Ovary (tissue), 10 donors: ENCODE measurements at places on chromosomes 1 and 21. TPM values are rescaled to one million over a fixed set of nuclear protein-coding genes. Genes with fewer than 3 reads are reported as not detected.

DNA sequence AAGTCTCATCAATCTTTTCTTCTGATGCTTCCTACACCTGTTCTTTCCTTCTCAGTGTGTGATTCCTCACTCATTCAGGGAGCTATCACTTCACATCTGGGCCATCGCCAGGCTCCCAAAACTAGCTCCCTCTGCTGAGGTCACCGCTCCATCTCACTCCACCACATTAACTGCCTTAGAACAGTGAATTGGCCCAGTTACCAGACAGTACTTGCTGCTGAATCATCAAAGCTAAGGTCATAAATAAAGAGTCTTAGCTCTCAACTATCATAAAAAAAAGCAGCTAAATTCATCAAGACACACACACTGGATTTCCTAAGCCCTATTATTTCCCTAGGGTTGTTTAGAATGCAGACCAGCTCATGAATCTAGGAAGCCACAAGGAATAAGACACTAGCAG is 18.8 kb upstream of the SRM start:
- no peaks in the 10 kb centered on the region for H3K4me1 ChIP-seq
- no peak overlapping the region for H3K27ac ChIP-seq
- no peaks in the 10 kb centered on the region for H3K27me3 ChIP-seq
- no peak overlapping the region for H3K4me3 ChIP-seq
- no peaks in the 10 kb centered on the region for H3K36me3 ChIP-seq

Gene CRP
- 0.96 TPM for total RNA-seq

DNA sequence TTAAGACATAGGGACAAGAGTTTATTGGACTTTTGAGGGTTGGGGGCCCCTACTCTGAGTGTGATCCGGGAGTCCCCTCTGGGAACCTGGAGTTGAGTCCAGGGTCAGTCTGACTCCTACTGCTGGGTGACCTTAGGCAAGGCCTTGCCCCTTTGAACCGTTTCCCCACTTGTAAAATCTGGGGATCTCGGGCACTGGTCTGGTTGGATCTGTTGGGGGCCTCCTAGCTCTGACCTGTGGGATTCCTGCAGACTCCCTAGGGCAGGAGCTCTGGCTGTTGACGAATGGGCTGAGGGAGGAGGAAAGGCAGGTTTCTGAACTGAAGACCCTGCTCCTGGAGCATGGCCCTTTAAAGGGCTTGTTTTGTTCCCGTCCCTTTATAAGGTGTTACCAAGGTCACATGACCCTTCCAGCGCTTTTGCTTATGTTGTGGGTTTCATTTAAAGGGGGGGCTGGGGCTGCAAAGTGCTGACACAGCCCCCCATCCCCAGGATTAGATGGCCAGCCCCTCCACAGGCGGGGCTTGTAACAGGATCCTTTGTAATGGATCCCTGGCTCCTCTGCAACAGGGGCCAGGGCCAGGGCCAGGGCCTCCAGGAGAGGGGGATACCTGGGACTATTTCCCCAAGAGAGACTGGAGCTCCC is 50.7 kb downstream of the YARS1 start:
- no peak overlapping the region for H3K4me3 ChIP-seq
- no peaks in the 10 kb centered on the region for H3K36me3 ChIP-seq

Gene SDC3
- total RNA-seq: 23.0 TPM

- no peak overlapping the region for H3K27ac ChIP-seq
- no peak for DNase-seq
- H3K27me3 ChIP-seq: no peaks in the 10 kb centered on the region
- peaks cover 9% of the 10 kb centered on the region for H3K4me1 ChIP-seq
- no peak overlapping the region for H3K4me3 ChIP-seq
Observed at GRCh38 chr1:88980870-88981269, 11.6 kb downstream of the KYAT3 start.

- no peaks in the 10 kb centered on the region for H3K27me3 ChIP-seq
- peaks cover 18% of the 10 kb centered on the region for H3K4me1 ChIP-seq
- DNase-seq: no peak
- H3K36me3 ChIP-seq: no peaks in the 10 kb centered on the region
- peak overlapping the region; percentile 88 for H3K4me3 ChIP-seq
Observed at GRCh38 chr21:31660259-31660565, 719 bp downstream of the SOD1 start.

DNA sequence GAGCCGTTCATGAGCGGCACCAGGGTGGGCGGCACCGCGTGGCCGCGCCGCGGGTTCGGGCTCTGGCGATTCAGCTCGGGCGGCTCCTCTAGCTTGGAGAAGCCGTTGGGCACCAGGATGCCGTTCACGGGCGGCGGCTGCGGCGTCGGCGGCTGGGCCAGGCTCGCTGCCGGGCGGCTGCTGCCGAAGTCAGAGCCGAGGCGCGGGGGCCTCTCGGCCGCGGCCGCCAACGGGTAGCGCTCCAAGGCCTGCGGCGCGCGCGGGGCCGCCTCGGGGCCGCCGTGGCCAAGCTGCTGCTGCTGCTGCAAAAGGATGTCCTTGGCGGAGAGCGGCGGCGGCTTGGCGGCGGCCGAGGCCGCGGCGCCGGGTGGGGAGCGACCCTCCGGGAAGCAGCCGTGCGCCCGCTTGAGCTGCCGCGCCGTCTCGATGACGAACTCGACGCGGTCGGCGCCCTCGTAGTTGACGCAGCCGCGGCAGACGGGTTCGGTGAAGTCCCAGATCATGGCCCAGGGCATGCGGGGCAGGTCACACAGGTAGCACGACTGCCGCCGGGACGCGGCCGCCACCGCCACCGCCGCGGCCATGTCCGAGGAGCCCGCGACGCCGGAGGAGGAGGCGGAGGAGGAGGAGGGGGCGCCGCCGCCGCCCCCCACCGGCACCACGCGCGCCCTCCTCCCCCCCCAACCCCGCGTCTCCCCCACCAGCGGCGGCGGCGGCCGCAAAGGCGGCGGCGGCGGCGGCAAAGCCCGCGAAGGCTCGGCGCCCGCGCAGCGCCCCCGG is 877 bp downstream of the IRF2BP2 start:
- peak overlapping the region; percentile 78 for H3K4me3 ChIP-seq
- H3K27ac ChIP-seq: peak overlapping the region; percentile 94

- no peaks in the 10 kb centered on the region for H3K36me3 ChIP-seq
- H3K27me3 ChIP-seq: no peaks in the 10 kb centered on the region
- DNase-seq: no peak
Observed at GRCh38 chr1:17183388-17184160, 21.4 kb upstream of the PADI1 start.

DNA sequence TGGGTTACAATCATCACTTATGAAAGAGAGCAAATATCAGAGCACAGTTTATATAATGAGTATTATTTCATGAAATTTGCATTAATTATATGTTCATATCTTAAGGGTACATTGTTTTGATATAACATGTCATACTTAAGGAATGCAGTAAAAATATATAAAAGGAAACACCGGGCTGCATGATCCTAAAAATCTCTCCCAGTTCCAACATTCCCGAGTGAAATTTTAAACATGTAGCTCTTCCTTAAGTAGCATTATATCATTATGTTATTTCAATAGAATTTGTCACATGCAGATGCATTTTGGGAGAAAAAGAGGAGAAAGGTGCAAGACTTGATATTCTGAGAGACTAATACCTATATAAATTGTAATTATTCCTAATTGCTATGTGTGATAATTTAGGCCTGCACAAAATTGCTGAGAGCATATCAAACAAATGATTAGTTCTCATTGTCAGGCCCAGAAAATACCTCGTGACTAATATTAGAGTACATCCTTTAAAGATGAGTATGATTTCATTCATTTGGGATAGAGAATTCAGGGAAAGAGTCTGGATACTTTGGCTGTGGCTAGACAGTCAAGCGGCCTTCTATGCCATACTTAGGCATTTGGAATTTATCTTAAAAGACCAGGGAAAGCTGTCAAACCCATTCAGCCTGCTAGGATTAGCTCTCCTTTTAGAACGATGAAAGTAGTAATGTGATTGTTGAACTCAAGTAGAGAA is 86.8 kb downstream of the ADGRL2 start:
- H3K4me1 ChIP-seq: peaks cover 1% of the 10 kb centered on the region
- H3K27ac ChIP-seq: no peak overlapping the region
- DNase-seq: no peak

- H3K36me3 ChIP-seq: no peaks in the 10 kb centered on the region
- no peak overlapping the region for H3K4me3 ChIP-seq
- no peak overlapping the region for H3K27ac ChIP-seq
- no peaks in the 10 kb centered on the region for H3K27me3 ChIP-seq
- DNase-seq: no peak
Observed at GRCh38 chr21:31803039-31804007, 69.5 kb upstream of the HUNK start.

- no peak for DNase-seq
- peak overlapping the region; percentile 73 for H3K4me3 ChIP-seq
- H3K27me3 ChIP-seq: no peaks in the 10 kb centered on the region
- H3K4me1 ChIP-seq: peaks cover 12% of the 10 kb centered on the region
Observed at GRCh38 chr1:228488818-228489674, 1.9 kb downstream of the RNF187 start.

DNA sequence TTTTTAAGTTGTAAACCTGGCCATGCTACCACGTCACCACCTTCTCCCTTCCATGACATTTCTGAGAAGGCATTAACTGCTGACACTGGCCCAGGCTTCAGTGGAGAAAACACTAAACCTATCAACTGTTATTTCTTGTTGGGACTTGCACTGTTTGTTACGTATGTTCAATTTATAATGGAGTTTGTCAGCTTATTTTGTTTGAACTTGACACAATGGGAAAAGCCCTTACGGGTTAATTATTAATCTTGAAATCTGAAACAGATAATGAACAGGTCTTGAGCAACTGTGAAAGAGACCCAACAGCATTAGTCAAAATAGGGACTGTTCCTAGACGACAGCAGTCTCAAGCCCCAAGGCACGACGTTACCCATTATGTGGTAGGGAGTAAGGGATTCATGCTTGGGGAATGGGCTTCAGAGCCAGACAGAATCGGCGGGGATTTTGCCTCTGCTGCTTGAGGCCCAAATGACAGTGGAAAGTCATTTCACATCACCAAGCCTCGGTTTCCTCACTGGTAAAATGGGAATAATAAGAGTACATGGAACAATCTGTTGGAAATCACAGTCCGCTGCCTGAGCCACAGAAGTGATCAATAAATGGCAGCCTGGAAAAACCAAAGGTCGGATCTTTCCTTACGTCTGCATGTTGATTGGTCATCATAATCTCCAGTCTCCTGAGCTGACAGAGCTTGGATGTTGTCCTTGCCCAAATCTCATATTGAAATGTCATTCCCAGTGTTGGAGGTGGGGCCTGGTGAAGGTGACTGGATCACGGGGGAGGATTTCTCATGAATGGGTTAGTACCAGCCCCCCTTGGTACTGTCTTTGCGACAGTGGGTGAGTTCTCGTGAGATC is 44.5 kb downstream of the TIAM1 start:
- no peak for DNase-seq
- no peaks in the 10 kb centered on the region for H3K36me3 ChIP-seq
- H3K4me1 ChIP-seq: no peaks in the 10 kb centered on the region
- H3K27me3 ChIP-seq: no peaks in the 10 kb centered on the region
- H3K27ac ChIP-seq: no peak overlapping the region
- H3K4me3 ChIP-seq: no peak overlapping the region

- no peaks in the 10 kb centered on the region for H3K27me3 ChIP-seq
- H3K4me3 ChIP-seq: no peak overlapping the region
Observed at GRCh38 chr1:203603940-203604591, 22.6 kb upstream of the ATP2B4 start.

DNA sequence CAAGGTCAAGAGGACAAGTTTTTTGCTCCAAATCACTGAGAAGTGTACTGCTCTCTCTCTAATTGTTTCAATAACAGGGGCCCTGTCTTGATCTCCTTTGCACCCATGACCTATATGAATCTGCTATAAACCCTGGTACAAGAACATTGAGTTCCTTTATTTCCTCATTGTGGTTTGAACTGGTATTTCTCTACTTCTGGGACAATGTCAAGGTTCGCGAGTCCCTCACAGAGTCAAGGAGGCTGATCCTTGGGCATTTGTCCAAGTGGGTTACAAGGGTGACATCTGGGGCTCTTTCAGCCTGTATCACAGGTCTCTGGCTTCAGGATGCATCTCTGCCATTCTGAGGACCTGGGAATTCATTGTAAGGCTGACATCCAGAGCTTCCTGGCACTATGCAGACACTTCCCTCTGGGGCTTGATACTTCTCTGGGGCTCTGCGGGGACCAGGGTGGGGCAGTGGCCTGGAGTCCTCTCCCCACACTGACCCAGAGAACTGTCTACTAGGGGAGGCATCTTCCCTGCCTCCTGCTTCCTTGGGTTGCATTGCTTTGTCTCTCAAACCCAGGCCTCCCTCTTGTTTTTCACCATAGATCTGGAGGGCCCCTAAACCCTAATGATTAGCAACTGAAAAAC is 22.5 kb upstream of the ZNF648 start:
- no peaks in the 10 kb centered on the region for H3K36me3 ChIP-seq
- H3K27ac ChIP-seq: no peak overlapping the region
- H3K27me3 ChIP-seq: no peaks in the 10 kb centered on the region
- H3K4me1 ChIP-seq: peaks cover 2% of the 10 kb centered on the region

Gene DIO1
- total RNA-seq: not detected

Gene ESPN
- total RNA-seq: 3.0 TPM

- H3K27ac ChIP-seq: no peak overlapping the region
- H3K4me3 ChIP-seq: no peak overlapping the region
- H3K4me1 ChIP-seq: no peaks in the 10 kb centered on the region
- H3K27me3 ChIP-seq: no peaks in the 10 kb centered on the region
- DNase-seq: no peak
- H3K36me3 ChIP-seq: no peaks in the 10 kb centered on the region
Observed at GRCh38 chr1:191453487-191453886, 704.8 kb upstream of the RGS18 start.

GRCh38 chr1:12467570-12468286 is 150.3 kb downstream of the DHRS3 start:
- no peak for DNase-seq
- H3K27me3 ChIP-seq: no peaks in the 10 kb centered on the region
- H3K4me1 ChIP-seq: peaks cover 19% of the 10 kb centered on the region
- no peak overlapping the region for H3K27ac ChIP-seq
- no peak overlapping the region for H3K4me3 ChIP-seq

GRCh38 chr1:208048904-208049303 is 138.0 kb upstream of the CD34 start:
- H3K27ac ChIP-seq: peak overlapping the region; percentile 79
- peaks cover 33% of the 10 kb centered on the region for H3K4me1 ChIP-seq
- DNase-seq: no peak
- H3K4me3 ChIP-seq: no peak overlapping the region

GRCh38 chr1:106960412-106960811 is 96.1 kb upstream of the PRMT6 start:
- H3K4me3 ChIP-seq: no peak overlapping the region
- DNase-seq: no peak
- no peaks in the 10 kb centered on the region for H3K36me3 ChIP-seq
- no peak overlapping the region for H3K27ac ChIP-seq

GRCh38 chr1:182507685-182508084 is 57.7 kb downstream of the RGSL1 start:
- H3K4me1 ChIP-seq: no peaks in the 10 kb centered on the region
- H3K4me3 ChIP-seq: no peak overlapping the region
- H3K27me3 ChIP-seq: no peaks in the 10 kb centered on the region
- H3K27ac ChIP-seq: no peak overlapping the region
- no peaks in the 10 kb centered on the region for H3K36me3 ChIP-seq

GRCh38 chr1:47893412-47893811 is 103.8 kb downstream of the TRABD2B start:
- no peaks in the 10 kb centered on the region for H3K36me3 ChIP-seq
- H3K27me3 ChIP-seq: no peaks in the 10 kb centered on the region
- DNase-seq: no peak
- no peak overlapping the region for H3K27ac ChIP-seq
- no peaks in the 10 kb centered on the region for H3K4me1 ChIP-seq

GRCh38 chr1:46522184-46522968 is 29.1 kb downstream of the KNCN start:
- no peaks in the 10 kb centered on the region for H3K27me3 ChIP-seq
- H3K4me1 ChIP-seq: no peaks in the 10 kb centered on the region
- no peak overlapping the region for H3K4me3 ChIP-seq
- no peaks in the 10 kb centered on the region for H3K36me3 ChIP-seq
- peak; percentile 31 for DNase-seq
